ENCODE measurements at places on chromosomes 11 and 22. TPM values are rescaled to one million over a fixed set of nuclear protein-coding genes. Genes with fewer than 3 reads are reported as not detected.

Gene ARRB1
- 58.6 TPM for total RNA-seq

Gene GRM5
- total RNA-seq: not detected

Gene PIH1D2
- 2.4 TPM for total RNA-seq

Gene KDM4F
- not detected for total RNA-seq

Gene RASSF10
- total RNA-seq: 1.7 TPM

Gene TSSK2
- total RNA-seq: 0.79 TPM

Gene TBX10
- not detected for total RNA-seq

Gene MFRP
- not detected for total RNA-seq

Gene SGSM1
- total RNA-seq: 0.50 TPM

Gene ALDH3B1
- total RNA-seq: 27.7 TPM

Gene KLHDC7B
- not detected for total RNA-seq

Gene BAIAP2L2
- 2.6 TPM for total RNA-seq

Gene ZNF214
- 1.4 TPM for total RNA-seq

Gene SLC22A8
- total RNA-seq: not detected

Gene OR2AG1
- not detected for total RNA-seq

Gene DEFB131B
- total RNA-seq: not detected

Gene UBQLNL
- 1.0 TPM for total RNA-seq

Gene PACSIN3
- 47.4 TPM for total RNA-seq

Gene PIWIL4
- 2.8 TPM for total RNA-seq

Gene CASP1
- total RNA-seq: 28.2 TPM

Gene OR10D3
- total RNA-seq: not detected

Gene MUC2
- not detected for total RNA-seq

Gene MUC5AC
- not detected for total RNA-seq

Gene PANX3
- not detected for total RNA-seq

Gene APOBEC3B
- total RNA-seq: not detected

Gene TRIM49
- not detected for total RNA-seq

Gene NPAS4
- total RNA-seq: 0.19 TPM

Gene IGLL1
- total RNA-seq: not detected

Gene PLEKHB1
- total RNA-seq: 1.4 TPM

Gene GLYAT
- total RNA-seq: 1.2 TPM

Gene KRTAP5-9
- 0.37 TPM for total RNA-seq

Gene CSRP3
- not detected for total RNA-seq

Gene MPZL2
- 29.8 TPM for total RNA-seq

Gene ATF4
- 258 TPM for total RNA-seq

Gene GNAZ
- total RNA-seq: 8.6 TPM

Measured in omental fat pad (tissue), 4 donors.